ENCODE measurements at places on chromosomes 7 and 10.

DNA sequence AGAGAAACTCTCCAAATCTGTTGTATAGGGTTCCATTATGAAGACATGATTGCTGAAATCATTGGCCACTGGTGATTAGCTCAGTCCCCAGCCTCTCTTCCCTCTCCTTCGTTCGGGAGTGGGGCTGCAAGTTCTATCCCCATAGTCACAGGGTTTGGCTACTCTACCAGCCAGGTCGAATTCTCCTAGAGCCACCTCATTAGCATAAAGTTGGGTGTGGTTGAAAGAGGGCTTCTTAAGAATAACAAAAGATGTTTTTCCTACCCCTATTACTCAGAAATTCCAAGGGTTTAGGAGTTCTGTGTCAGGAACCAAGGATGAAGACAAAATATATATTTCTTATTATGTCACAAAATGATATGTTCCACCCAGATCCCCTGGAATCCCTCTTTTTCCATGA, 166.2 kb upstream of the YAE1 start:
- no peak for DNase-seq

- DNase-seq, result no peak
Measured at GRCh38 chr10:27911011-27911410, 87.9 kb downstream of the ODAD2 start.

DNA sequence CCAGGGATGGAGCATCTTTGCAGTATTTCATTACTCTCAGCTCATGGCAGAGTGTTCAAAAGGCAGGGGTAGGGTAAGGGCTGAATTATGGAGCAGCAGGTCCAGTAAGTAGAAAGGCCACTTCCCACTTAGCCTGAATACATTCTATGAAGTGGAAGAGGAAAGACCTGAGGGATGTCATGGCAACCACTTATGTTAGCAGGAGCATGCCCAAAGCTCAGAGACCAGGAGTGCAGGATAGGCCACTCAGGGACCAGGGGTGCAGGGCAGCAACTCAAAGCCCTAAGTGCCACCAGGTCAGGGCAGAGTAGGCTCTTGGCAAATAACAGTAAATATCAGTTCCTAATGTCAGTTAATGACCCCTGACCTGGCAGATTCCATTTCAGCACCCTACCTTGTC, 3.6 kb downstream of the SRI start:
- peak; percentile 74 for DNase-seq

DNA sequence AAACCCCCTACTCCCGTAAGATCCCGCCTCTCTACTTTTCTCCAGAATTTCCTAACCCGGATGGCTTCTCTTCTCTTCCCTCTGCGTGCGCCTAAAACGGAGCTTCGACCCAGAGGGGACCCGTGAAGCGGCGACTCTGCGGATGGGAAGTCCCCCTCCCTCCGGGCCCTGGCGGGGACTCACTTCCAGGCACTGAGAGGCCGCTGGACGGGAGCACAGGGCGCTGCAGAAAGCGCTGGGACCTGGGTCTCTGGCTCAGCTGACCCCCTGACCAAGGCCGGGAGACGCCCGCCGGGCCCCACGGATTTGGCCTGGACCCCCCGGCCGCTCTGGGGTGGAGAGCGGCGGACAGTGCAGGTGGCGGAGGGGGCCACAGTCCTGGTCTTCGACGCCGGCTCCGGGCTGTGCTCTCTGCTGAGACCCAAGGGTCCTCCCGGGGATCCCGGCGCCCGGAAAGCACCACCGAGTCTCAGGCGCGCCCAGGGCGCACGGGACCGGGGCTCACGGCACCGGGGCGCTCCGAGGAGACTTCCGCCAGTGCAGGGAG, 688 bp upstream of the FOXL3 start:
- DNase-seq, result no peak

GRCh38 chr10:74328388-74328787, 177.4 kb downstream of the ADK start:
- no peak for DNase-seq

- DNase-seq, result no peak
Measured at GRCh38 chr7:129940329-129940728, 12.4 kb downstream of the UBE2H start.

DNA sequence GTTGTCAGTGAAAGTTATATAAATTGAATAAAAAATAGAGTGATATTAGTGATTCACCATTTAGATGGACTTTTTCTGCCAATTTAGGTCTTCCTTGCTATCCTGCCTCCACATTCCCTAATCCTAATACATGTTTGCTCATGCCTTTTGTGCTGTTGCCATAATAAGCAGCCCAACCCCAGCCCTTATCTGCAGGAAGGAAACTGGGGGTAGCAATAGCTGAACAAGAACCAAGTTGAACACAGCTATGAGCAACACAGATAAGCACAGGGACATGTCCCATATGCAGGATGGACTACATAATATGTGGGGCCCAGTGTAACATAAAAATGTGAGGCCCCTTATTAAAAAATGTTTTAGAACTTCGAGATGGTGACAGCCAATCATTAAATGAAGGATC, 91.2 kb upstream of the AHR start:
- no peak for DNase-seq

GRCh38 chr7:107405559-107405958, 64.3 kb upstream of the GPR22 start:
- no peak for DNase-seq

- DNase-seq, result no peak
Measured at GRCh38 chr10:124340033-124340760, 78.5 kb downstream of the OAT start.

DNA sequence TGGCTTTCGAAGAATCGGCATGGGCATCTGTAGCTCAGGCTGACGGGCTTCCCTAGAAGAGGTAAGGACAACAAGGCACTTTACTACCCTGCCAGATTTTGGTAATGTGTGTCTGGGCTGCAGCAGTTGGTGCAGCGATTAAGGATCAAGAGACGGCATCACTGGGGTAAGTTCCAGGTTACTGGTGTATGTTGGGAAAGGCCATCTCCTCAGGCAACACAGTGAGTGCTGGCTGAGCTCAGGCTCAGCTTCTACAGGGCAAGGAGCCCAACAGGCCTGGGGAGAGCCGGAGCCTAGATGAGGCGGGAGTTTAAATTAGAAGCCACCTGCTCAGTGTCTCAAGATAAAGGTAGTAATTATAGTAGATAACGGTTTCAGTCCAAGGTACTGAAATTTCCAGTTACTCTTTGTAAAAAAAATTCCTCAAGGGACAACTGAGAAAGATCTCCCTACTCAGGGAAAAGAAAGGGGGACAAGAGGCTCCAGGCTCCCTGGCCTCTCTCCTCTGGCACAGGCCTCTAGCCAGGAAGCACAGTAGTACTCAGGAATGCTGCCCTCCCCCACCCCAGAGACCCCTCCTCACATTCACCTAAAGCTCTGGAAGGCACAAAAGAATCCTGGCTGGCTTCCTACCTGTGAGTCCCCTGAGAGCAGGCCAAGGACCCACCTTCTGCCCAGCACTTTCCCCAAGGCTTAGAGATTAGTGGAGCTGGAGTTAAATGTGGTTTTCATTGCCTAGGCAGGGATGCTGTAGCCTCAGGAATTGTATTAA, 3.9 kb downstream of the CXCL12 start:
- DNase-seq, result no peak
